ENCODE measurements at places on chromosomes 2 and 18.
A peak's percentile ranks its signal among the peaks of the same experiment; 100 is the strongest.

GRCh38 chr18:21943456-21943855, 202.9 kb downstream of the MIB1 start:
- no peak for DNase-seq

- DNase-seq, result no peak
Observed at GRCh38 chr2:46434851-46435273, 44.5 kb upstream of the TMEM247 start.

GRCh38 chr2:96702098-96702785, 37.6 kb downstream of the LMAN2L start:
- no peak for DNase-seq

GRCh38 chr2:152304836-152305235, 30.1 kb upstream of the FMNL2 start:
- DNase-seq, result no peak

DNA sequence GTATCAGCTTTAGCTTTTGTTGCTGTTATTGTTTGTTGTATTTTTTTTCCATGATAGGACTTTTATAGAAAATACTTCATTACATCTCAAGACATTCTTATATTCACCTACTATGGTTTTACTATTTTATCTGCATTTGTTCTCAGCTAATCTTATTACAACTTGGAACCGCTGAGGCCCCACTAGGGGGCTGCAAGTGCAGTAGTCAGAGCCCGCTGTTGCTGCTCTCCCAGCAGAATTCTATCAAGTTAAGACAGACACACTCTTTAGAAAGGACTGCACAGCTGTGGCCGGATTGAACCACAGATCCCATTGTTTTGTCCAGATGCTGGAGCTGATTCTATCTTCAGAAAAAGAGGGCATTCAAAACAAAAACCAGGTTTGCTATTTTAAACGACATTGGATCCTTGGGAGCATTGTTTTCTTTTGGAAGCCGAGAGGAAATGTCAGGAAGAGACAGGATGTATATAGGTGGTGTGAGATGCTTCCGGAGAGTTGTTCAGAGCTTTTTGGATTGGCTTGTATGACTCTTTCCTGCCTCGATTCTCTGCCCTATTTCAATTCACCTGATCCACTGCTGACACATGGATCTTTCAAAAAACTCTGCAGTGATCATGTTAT, 105.7 kb upstream of the GAREM1 start:
- DNase-seq, result no peak

DNA sequence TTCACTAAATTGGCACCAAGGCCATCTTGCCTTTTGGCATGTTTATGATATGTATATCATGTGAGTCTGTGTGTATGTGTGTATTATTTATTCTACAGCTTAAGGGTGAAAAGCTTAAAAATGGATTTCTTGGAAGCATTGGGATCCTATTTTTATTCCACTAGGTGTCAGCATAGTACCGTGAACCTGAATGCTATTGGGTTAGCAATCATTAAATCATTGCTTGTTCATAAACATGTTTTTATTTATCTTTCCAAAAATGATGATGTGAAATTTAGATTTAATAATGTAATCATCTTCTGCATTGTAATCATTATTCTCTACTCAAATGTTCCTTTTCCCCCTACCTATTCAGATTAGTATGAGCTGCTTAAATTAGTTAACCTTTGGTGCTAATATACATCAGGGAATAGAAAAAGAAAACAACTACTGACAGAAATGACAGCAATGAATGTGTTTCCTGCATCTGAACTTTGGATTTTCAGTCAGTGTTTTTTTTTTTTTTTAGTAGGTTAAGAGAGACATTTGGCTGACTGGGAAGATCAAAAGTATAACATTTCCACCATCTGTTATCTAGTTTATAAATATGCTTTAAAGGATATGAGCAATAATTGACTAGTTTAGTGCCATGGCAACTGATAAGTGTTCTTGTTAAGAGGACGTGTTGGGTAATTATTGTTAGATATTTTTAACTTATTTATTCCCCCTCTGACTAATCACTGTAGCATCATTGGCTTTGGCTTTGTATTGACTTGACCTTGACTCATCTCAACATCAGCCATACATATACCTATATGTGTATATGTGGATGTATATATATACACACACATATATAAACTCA, 14.1 kb upstream of the ZSWIM2 start:
- no peak for DNase-seq

GRCh38 chr2:107414376-107414775, 412.3 kb upstream of the RGPD4 start:
- no peak for DNase-seq

DNA sequence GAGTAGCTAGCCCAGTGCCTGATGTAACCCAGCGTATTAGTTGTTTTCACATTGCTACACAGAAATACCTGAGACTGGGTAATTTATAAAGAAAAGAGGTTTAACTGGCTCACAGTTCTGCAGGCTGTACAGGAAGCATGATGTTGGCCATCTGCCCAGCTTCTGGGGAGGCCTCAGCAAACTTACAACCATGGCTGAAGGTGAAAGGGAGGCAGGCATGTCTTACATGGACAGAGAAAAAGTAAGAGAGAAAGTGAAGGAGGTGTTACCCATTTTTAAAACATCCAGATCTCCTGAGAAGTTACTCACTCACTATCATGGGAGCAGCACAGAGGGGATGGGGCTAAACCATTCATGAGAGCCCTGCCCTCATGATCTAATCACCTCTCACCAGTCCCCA, 6.1 kb upstream of the CYRIA start:
- no peak for DNase-seq

GRCh38 chr2:20836521-20836920, 13.6 kb upstream of the LDAH start:
- no peak for DNase-seq

- no peak for DNase-seq
Observed at GRCh38 chr2:3460156-3460555, 59.2 kb downstream of the ADI1 start.

- no peak for DNase-seq
Observed at GRCh38 chr2:239318790-239319661, 81.8 kb downstream of the HDAC4 start.

DNA sequence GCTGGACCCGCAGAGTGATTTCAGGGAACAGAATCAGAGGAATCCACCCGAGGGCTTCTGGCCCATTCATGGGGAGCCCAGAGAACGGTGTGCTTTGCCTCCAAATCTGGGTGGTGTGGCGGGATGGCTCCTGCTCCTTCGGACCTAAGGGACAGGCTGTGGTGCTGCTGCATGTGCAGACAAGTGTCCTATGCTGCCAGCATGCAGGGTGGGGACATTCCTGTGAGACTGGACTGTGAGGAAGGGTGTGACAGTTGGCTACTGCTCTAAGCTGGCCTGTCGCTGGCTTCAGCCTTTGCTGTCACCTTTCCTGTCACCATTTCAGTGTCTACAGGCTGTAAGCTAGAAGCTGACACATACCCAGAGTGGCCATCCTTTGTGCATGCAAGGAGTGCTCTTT, 2.9 kb upstream of the SLC4A3 start:
- DNase-seq, result no peak

- no peak for DNase-seq
Observed at GRCh38 chr2:52288596-52288995, 1256.7 kb upstream of the NRXN1 start.

DNA sequence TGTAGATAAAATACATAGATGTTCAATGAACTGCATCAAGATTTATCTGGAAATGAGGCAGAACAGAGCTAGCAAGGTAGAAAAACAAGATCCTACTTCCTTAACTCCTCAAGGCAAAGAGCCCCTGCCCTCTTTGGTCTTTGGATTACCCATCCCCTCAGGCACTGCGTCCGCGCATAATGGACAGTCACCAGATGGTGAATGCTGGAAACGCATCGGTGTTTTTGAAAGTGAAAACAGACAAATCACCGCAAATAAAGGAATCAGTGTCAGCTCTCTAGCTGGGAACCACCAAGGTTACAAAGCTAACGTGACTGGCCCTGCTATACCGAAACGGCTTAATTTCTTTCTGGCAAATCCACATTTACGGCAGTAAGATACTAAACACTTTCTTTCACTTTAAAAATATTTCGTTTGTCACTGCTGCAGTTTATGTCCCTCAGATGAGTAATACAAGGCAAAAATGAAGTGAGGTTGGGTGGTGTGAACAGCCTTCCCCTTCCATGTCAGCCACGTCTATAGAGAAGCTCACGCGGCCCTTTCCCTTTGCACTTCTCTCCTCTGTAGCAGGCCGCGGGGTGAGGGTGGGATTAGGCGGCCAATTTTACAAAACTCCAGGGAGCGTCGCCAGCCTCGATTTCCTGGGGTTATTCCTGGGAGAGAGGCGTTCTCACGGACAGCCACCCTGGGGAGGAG, 627 bp upstream of the GALR1 start:
- DNase-seq, result peak; percentile 29

DNA sequence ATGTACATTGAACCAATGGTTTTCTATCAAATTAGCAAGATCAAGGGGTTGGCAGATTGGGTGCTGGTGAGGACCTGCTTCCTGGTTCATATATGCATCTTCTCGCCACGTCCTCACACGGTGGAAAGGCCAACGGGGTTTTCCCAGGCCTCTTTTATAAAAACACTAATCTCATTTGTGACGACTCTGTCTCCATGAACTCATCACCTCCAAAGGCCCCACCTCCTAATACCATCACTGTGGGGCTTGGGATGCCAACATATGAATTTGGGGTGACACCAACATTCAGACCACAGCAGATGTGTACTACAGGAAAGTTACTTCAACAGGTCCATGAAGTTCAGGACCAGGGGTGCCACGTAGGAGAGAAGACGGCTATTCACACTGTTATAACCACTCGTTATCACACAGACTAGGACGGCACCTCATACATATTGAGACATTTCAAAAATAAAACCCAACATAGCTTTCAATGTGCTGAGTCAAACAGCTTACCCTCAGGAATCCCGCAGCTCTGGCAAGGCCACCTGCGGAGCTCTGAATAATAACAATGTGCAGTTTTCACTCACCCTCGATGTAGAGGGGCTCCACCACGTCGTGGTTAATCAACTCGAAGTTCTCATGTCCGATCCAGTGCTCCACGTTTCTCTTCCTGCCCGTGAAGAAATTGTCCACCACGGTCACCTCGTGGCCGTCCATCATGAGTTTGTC, 49.3 kb downstream of the UXS1 start:
- DNase-seq, result no peak

GRCh38 chr2:39491653-39492052, 54.6 kb upstream of the MAP4K3 start:
- DNase-seq, result no peak

GRCh38 chr2:197786010-197786877, 1.1 kb upstream of the BOLL start:
- no peak for DNase-seq

DNA sequence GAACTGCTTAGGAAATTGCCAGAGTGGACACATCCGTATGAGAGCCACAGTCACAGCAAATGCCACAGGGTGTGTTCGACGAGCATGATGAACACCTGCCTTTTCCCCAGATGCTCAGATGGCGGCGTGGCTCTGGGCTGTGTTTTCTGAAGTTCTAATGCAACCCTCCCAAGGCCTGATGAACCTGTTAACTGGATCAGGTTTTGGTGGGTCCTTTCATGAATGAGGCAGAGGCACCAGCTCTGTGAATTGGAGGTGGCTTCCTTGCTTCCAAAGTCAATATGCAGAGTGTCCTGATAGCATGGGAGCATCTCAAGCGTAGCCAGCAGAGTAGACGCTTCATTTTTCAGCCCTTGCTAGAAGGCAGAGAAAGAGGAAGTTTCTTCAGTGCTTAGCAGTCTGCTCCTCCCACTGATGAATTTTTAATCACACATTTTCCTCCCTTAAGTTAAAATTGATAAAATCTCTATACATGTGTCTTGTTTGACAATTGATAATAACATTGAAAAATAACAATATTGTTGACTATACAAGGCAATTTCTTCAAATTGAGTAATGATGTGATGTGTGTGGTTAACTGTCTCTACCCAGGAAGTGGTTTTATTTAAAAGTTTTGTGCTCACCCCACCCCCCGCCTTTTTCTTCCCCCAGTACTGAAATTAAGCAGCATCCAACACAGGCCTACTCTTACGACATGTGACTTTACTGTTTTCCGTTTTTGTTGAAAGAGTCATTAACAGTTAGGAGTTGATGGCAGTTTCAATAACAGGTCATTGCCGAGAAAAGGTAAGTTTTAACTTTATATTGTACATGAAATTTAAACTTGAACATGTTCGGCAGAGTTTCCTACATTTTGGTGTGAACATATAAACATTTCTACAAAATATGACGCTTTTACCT, at the start of gene ARHGAP15:
Gene ARHGAP15, plus strand, starts transcription at position 739 of the 900 bp plus-strand sequence.
- DNase-seq, result no peak

GRCh38 chr2:219073413-219074129, 12.8 kb upstream of the IHH start:
- no peak for DNase-seq

- peak; percentile 76 for DNase-seq
Observed at GRCh38 chr2:11876436-11876835, 130.0 kb downstream of the LPIN1 start.

Measured in vagina (tissue), 2 donors.